ENCODE measurements at places on chromosomes 1 and 21. TPM values are rescaled to one million over a fixed set of nuclear protein-coding genes. Genes with fewer than 3 reads are reported as not detected.

Gene C4BPB
- not detected for total RNA-seq

Gene FCRL2
- total RNA-seq, result not detected

Gene RGS16
- 1.5 TPM for total RNA-seq

Gene HTR1D
- 1.3 TPM for total RNA-seq

Gene COL8A2
- 0.58 TPM for total RNA-seq

Gene ALDH9A1
- total RNA-seq, result 58.8 TPM

Gene TCHHL1
- not detected for total RNA-seq

Gene RGS7
- total RNA-seq, result 0.29 TPM

Gene COL6A2
- total RNA-seq, result 654 TPM

Gene TCP10L
- total RNA-seq, result 2.1 TPM

Gene TNFRSF1B
- 1.3 TPM for total RNA-seq

Gene ZNF695
- 15.8 TPM for total RNA-seq

Gene TRMT13
- total RNA-seq, result 9.4 TPM

Gene CRB1
- 0.07 TPM for total RNA-seq

Gene TMEM269
- not detected for total RNA-seq

Gene STK40
- total RNA-seq, result 15.9 TPM

Gene ADCY10
- total RNA-seq, result not detected

Gene KCNK2
- total RNA-seq, result not detected

Gene CELA3B
- not detected for total RNA-seq

Gene S100A12
- total RNA-seq, result not detected

Gene DHX9
- 191 TPM for total RNA-seq

Gene CYP4A22
- not detected for total RNA-seq

Gene CRTC2
- 17.6 TPM for total RNA-seq

Gene SORT1
- total RNA-seq, result 14.3 TPM

Gene TGFB2
- 38.7 TPM for total RNA-seq

Gene KIFAP3
- total RNA-seq, result 6.9 TPM

Gene SELE
- total RNA-seq, result not detected

Gene HAO2
- total RNA-seq, result not detected

Gene CLCA1
- not detected for total RNA-seq

Gene SNAPIN
- total RNA-seq, result 46.4 TPM

Gene NR5A2
- total RNA-seq, result 0.36 TPM

Gene IBA57
- 13.3 TPM for total RNA-seq

Gene AMY2A
- total RNA-seq, result not detected

Gene CCDC27
- total RNA-seq, result not detected

Gene AKR7A3
- total RNA-seq, result 0.40 TPM

Gene NECTIN4
- 6.8 TPM for total RNA-seq

Gene AQP10
- not detected for total RNA-seq

Gene CD2
- not detected for total RNA-seq

Gene DNAJC6
- 3.0 TPM for total RNA-seq

Gene FMO4
- 0.98 TPM for total RNA-seq

Gene DISP3
- total RNA-seq, result 0.40 TPM

Gene GPR89A
- 38.3 TPM for total RNA-seq

Gene ANXA9
- total RNA-seq, result 0.18 TPM

Gene TSPAN1
- total RNA-seq, result 33.3 TPM

Gene OR2M7
- not detected for total RNA-seq

Gene KCNA10
- total RNA-seq, result not detected

Gene CHI3L1
- total RNA-seq, result not detected

Gene CFHR2
- not detected for total RNA-seq

Gene SPRR2F
- not detected for total RNA-seq

Gene HEYL
- 0.12 TPM for total RNA-seq

Gene CFHR4
- total RNA-seq, result not detected

Gene NBPF4
- 0.07 TPM for total RNA-seq

Gene LCE1D
- total RNA-seq, result not detected

Gene NOTCH2
- total RNA-seq, result 42.2 TPM

Gene KLF17
- 0.58 TPM for total RNA-seq

Gene GIPC2
- total RNA-seq, result not detected

Gene RXFP4
- total RNA-seq, result not detected
